ENCODE measurements at places on chromosomes 12 and 14. TPM values are rescaled to one million over a fixed set of nuclear protein-coding genes. Genes with fewer than 3 reads are reported as not detected.

The MIPOL1 gene
- 17.1 TPM for total RNA-seq

The LRRC10 gene
- total RNA-seq: not detected

The ZDHHC22 gene
- total RNA-seq: not detected

The TESPA1 gene
- total RNA-seq: not detected

The KRT73 gene
- total RNA-seq: not detected

The VIPAS39 gene
- 30.4 TPM for total RNA-seq

The OAS2 gene
- total RNA-seq: 0.77 TPM

The B4GALNT3 gene
- total RNA-seq: not detected

Data from uterine smooth muscle cell (primary cell).